ENCODE measurements at places on chromosomes 13 and 19.
A peak's percentile ranks its signal among the peaks of the same experiment; 100 is the strongest.

- no peak for DNase-seq
Measured at GRCh38 chr13:76213423-76213904, 577.3 kb downstream of the LMO7 start.

- DNase-seq, result no peak
Measured at GRCh38 chr13:92825938-92826596, 400.5 kb upstream of the GPC6 start.

GRCh38 chr13:77028202-77028601 lies 1.2 kb upstream of the FBXL3 start:
- DNase-seq, result no peak

- DNase-seq, result no peak
Measured at GRCh38 chr19:3538258-3538929, 580 bp upstream of the TEKTIP1 start.

- no peak for DNase-seq
Measured at GRCh38 chr13:50713523-50714248, 129.8 kb downstream of the DLEU7 start.

DNA sequence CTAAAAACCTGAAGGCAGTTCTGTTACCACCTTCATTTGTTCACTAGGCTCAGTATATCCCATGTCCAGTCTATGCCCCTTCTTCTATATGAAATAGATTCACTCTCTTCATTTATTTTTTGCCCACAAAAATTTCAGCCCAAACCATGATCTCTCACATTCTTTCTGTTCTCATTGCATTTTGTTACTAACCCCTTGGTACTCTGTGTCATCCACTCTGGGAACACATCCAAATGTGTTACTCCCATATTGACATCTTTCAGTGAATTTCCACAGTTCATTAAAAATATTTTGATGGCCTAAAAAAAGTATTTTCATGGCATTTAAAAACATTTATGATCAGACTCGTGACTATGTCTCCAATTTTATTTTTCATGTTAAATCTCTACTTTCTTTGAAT lies 378.9 kb downstream of the SLITRK1 start:
- no peak for DNase-seq

DNA sequence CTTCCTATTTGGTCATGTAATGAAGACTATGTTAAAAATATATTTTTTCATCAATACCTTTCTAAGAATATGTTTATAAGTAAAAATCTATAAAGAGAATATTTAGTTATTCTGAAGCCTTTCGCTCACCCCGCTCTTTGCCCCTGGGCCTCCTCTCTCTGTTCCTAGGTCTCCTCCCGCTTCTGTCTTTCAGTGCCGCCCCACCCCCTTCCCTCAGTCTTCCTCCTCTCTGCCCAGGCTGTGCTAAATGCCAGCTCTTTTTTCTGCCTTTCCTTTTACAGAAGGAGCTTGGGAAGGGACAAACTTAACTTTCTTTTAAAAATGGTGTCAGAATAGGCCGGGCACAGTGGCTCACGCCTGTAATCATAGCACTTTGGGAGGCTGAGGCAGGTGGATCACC lies 22.8 kb downstream of the HIF3A start:
- no peak for DNase-seq

- no peak for DNase-seq
Measured at GRCh38 chr13:38514575-38514974, 164.9 kb downstream of the UFM1 start.

- DNase-seq, result no peak
Measured at GRCh38 chr13:106155411-106155810, 380.1 kb downstream of the EFNB2 start.

DNA sequence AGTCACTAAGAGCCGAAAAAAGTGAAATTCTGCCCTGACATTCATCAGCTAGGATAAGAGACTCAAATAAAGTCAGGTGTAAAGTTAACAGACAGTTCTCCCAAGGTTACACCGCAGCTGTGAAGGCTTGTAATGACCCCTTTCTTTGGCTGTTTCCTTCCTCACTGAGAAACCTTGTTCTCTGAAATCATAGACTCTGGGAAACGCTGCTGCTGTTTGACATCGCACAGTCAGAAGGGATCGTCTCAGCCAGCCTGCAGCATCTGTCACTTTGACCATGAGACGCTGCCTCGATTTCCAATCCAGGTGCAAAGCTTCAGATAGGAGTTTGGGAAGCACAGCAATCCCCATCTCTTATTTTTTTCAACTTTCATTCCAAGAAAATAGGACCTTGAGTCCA lies 678 bp downstream of the BCAT2 start:
- DNase-seq, result no peak

- DNase-seq, result no peak
Measured at GRCh38 chr13:27493981-27494380, 43.6 kb upstream of the MTIF3 start.

DNA sequence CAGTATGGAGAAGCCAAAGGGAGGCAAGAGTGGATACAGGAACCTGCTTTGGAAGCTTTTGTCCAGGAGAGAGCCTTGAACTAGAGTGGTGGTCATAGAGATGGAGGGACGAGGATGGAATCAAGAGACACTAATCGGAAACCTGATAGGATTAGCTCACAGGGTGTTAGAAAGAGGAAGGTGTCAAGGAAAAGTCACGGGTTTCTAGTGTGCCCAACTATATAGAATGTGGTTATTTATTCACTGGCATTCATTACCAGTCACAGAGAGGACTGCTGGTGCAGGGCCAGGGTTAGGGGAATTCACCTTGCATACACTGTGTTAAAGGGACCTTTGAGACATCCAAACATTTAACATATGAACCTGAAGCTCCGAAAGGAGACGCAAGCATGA lies 43.4 kb upstream of the URAD start:
- no peak for DNase-seq

- DNase-seq, result peak; percentile 93
Measured at GRCh38 chr19:10960314-10961072, at the start of gene SMARCA4. Gene SMARCA4, plus strand, starts transcription at chr19:10961030. Its CDS starts 23,122 bp downstream, at chr19:10984152.

DNA sequence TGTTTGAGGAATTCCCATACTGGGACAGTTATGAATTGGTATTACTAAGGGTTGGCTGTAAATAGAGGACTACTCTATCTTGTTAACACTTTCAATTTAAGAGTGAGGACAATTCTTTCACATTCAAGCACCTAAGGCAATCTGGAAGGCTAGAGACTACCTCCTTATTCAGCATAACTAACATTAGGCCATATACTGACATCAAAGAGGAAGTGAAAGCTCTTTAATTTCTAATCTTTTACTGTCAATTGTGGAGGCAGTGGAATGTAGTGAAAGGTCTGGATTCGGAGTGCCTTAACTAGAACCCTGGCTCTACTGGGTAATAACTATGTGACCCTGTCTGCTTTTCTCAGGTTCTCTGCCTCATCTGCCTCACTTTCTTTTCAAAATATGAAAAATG lies 134.0 kb downstream of the UFM1 start:
- DNase-seq, result no peak

- DNase-seq, result no peak
Measured at GRCh38 chr13:74062933-74063332, 71.3 kb downstream of the KLF12 start.

- no peak for DNase-seq
Measured at GRCh38 chr13:114102131-114102520, 30.3 kb downstream of the RASA3 start.

DNA sequence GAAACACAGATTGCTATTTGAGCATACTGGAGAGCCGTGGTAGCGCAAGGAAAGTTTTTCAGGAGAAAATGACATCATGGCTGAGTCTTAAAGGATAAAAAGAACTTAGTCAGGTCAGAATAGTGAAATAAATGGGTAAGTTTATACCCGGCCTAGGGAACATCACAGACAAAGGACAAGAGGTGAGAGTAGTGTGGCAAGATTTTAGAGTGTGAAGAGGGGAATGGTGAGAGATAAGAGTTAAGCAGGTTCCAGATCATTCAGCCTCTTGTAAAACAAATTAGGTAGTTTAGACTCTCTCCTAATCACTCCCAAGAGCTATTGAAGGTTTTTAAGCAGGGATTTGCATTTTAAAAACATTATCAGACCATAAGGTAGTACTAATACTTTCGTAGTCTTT lies 116.0 kb upstream of the MAB21L1 start:
- DNase-seq, result no peak

DNA sequence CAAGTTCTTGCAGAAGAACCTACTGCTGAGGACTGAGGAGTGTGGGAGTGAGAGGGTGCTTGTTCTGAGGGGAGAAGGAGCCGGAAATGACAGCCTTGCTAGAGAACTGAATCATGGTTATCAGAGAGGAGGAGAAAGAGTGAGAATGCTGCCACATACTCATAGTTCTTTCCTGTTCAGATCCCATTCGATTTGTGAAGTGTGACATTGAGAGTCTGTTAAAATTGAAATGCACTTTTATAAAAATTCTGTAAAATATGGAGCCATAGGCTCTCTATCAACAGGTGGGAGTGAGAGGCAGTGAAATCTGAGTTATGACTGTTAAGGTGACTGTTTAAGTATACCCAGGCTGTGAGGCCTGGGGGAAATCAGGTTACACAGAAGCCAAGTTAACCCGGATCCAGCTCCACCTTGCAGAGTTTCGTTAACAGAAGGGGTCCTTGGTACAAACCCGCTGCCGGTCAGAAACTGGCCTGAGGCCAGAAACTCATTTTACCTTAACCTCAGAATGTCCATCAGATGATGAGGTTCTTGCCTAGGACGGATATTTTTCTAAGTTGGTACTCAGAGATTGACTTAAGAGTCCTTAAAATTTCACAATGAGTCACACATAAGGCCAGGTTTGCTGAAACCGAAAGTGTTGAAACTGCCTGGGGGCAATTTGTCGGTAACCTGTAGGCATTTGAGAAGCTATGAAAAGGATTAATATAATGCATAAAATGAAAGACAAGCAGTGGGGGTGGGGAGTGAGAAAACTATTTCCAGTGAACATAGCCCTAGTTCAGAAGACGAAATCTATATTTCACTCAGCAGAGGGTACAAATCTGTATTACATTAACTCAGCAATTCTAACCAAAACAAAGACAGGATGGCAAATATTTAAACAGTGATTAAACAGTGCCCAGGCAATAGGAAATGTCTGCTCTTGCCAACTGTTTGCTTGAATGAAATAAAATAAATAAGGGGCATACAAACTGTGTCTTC lies 350.5 kb downstream of the KCNRG start:
- peak; percentile 18 for DNase-seq

DNA sequence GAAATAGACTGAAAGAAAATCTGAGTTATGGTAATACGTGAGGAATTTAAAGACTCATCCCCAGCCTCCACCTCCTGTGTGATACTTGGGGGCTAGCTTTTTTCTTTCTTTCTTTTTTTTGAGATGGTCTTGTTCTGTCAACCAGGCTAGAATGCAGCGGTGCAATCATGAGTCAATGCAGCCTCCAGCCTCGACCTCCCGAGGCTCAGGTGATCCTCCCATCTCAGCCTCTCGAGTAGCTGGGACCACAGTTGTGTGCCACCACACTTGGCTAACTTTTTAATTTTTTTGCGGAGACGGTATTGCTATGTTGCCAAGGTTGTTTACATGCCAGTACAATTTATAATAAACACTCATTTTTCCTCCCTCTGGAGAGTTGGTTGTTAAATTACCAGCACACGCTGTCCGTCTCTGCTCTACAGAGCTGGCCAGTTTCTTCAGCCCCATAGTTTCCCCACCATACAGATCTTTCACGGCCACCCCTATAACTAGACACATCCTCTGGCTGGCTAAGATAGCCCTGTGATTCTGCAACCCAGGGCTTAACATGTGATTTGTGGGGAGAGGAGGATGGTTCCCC lies 4.8 kb downstream of the TNFSF9 start:
- DNase-seq, result no peak

GRCh38 chr19:47704024-47704423 lies 9.2 kb upstream of the EHD2 start:
- no peak for DNase-seq

GRCh38 chr19:41734156-41734555 lies 21.2 kb upstream of the CEACAM6 start:
- no peak for DNase-seq

DNA sequence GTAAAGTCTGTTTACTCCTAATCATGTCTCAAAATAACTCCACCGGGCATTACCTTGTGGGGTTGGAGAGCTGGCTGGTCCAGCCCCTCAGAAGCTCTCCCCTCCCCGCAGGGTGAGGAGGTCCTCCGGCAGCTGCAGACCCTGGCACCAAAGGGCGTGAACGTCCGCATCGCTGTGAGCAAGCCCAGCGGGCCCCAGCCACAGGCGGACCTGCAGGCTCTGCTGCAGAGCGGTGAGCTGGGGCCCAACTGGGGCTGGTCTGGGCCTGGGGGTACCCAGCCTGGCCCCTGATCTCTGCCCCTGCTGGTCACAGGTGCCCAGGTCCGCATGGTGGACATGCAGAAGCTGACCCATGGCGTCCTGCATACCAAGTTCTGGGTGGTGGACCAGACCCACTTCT lies 20.2 kb downstream of the HIPK4 start:
- no peak for DNase-seq

DNA sequence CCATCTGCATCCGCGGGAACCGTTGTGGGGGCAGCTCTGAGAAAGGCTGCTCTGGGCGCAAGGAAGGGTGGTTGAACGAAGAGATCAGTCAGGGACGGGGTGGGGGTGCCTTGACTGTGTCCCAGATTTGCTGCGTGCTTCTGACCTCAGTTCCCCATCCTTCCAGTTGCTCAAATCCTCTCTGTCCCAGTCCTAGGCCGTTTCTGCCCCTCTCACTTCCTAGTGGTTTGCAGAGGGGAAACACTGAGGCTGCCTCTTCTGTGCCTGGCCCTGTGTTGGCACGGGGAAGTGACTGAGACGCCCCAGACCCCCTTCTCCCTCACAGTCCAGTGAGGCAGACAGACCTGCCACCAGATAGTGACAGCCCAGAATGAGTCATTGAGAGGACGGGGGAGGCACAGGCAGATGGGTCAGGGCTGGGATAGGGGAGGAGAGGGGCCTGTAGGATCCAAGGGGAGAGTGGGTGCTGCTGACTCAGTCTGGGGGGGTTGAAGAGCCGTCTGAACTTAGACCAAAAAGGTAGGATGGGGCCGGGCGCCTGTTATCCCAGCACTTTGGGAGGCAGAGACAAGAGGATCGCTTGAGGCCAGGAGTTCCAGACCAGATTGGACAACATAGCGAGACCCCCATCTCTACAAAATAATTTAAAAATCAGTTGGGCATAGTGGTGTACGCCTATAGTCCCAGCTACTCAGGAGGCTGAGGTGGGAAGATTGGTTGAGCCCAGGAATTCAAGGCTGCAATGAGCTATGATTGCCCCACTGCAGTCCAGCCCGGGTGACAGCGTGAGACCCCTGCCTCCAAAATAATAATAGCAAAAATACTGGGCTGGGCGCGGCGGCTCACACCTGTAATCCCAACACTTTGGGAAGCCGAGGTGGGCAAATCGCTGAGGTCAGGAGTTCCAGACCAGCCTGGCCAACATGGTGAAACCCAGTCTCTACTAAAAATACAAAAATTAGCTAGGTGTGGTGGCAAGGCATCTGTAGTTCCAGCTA lies 26.5 kb downstream of the NUMBL start:
- no peak for DNase-seq

Data from stimulated activated CD4-positive, alpha-beta T cell treated with anti-CD3 and anti-CD28 coated beads, Interleukin-12 subunit alpha, Interleukin-12 subunit beta, amount 100 ng/mL, for 24 hours (primary cell).